ENCODE measurements at places on chromosomes 1 and 21.

DNA sequence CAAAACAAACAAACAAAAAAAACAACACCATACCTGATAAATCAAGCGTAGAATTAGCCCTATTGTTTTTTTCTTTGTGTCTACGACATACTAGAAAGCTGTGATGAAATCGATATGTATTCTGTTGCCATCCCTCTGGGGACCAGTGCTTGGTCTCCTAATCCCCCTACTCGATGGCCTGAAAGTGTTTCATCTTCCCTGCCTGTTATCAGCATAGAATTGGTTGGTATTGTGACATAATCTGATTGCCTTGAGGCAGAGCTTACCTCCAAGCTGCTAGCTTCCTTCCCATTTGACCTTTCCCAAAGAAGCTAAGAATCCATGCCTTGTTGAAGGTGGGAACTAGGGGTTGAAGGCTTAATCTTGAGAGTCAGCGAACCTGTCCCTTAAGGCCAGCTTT lies 40.7 kb upstream of the PIGV start:
- DNase-seq: no peak

DNA sequence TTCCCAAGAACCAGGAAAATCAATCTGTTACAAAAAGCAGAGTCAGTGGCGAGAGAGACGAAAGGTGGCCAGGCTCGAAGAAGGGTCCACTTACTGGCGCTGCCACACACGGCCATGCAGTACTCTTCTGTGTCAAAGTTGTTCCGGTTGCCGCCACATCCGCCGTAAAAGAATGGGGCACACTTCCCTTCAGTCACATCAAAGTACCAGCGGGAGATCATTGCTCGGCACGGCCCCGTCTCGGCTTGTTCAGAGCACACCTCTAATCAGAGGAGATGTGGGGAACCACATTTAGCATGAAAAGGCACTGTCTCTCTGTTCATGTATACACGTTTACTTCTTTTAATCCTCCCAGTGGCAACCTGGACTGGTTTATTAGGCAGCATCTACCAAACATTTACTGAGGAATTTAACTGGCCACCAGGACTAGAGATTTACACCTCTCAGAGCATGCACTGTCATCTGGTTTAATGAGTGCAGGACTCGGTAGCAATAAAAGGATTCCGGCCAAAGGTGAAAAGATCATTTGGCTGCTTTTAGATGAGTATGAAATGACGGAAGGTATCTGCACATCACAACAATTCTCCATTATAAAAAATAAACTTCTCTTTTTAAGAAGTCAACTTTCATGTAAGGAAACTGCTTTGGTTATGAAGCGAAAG lies 170.5 kb downstream of the APP start:
- no peak for DNase-seq

- no peak for DNase-seq
These were observed 1.8 kb downstream of the THEM4 start for GRCh38 chr1:151907363-151908139.

- DNase-seq: no peak
These were observed 63.9 kb downstream of the CAPN2 start for GRCh38 chr1:223776075-223776814.

- DNase-seq: no peak
These were observed 40.9 kb upstream of the DAB1 start for GRCh38 chr1:57464756-57465155.
